CD4-positive, alpha-beta T cell treated with Interleukin-1 beta for 1 hour (primary cell): ENCODE measurements at places on chromosomes 4 and X.

GRCh38 chr4:7334521-7335275 lies 100.0 kb downstream of the PSAPL1 start:
- DNase-seq, result no peak

GRCh38 chr4:37682701-37683401 lies 3.3 kb downstream of the RELL1 start:
- no peak for DNase-seq

GRCh38 chr4:95198961-95199360 lies 349.8 kb downstream of the UNC5C start:
- DNase-seq, result no peak

- DNase-seq, result peak; percentile 28
These were observed 519.5 kb downstream of the BCOR start for GRCh38 chrX:39577985-39578869.

GRCh38 chr4:13922459-13922858 lies 294.9 kb upstream of the BOD1L1 start:
- no peak for DNase-seq

- DNase-seq, result no peak
These were observed 16.6 kb upstream of the PTCHD1 start for GRCh38 chrX:23317799-23318724.
